ENCODE measurements at places on chromosomes 3 and 15.

DNA sequence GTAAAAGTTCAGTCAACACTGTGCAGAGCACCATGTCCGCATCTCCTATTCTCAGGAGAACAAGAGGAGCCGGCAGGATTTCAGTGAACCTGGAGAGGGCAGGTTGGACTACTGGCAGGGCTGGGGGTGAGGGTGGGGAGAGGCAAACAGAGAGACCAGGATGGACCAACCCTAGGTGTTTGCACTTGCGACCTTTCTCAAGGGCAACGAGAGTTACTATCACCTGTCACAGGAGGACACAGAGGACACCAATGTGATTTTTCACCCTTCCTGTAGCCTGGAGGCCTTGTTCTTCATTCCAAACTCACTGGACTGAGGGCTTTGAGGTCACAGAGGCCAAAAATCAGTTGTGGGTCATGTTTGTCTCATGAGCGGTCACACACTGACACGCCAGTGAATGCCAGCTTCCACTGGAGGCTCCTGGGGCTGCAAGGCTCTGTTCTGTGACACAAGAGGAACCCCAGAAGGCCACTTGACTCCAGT is 89.5 kb downstream of the CPN2 start:
- DNase-seq, result peak; percentile 39

DNA sequence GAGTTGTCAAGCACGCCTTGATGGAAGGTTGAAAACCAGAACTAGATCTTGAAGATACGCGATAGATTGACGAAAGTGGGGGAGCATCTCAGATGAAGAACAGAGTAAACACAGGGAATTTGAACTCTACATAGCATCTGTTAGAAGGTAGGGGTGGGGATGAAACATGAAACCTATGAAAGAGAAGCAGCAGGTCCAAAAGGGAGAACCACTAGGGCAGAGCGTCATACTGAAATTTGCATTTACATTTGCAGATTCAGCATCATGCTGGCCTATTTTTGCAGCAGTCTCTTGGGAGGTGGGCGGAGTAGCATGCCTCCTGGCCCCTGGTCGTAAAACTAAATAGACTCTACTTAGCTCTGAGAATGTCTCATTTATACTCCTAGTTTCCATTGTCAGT is 46.1 kb upstream of the RASGRP1 start:
- DNase-seq, result no peak

- no peak for DNase-seq
Observed at GRCh38 chr15:86664581-86664980, 584.9 kb downstream of the AGBL1 start.

DNA sequence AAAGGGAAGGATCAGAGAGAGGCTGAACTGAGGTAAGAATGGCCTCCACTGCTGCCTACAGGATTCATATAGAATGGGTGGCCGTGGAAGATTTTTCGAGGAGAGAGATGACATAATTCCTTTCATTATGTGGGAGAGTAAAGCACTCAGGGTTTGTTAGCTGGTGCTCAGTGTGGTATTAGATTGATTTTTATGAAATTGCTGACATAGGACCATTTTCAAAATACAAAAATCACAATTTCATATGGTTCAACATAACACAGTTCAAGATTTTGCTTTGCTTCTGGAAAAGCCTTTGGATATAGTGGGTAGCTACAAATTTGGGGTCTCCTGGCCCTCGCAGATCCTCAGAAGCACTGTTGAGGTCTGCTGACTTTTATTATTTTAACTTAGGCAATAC is 95.4 kb downstream of the KCNAB1 start:
- no peak for DNase-seq

- no peak for DNase-seq
Observed at GRCh38 chr3:64207289-64208080, 17.8 kb downstream of the PRICKLE2 start.

GRCh38 chr15:39580117-39580484 is 778 bp upstream of the THBS1 start:
- DNase-seq, result peak; percentile 92

DNA sequence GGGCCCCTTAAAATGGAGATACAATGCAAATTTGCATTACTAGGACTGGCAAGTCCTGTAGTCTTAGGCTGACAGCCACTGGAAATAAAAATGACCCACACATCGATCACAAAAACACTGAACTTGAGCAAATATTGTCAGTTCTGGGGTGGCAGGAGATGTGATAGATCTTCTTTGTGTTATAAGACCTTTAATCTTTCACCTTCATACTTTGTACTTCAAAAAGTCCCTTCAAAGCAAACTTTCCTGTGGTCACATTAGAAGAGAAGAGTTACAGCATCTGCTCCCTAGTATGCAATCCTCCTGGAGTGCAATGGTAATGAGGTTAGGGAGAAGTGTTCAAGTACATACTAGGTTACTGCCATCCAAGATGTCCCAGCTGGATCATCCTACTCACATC is 149.4 kb upstream of the KCNMB2 start:
- no peak for DNase-seq

- DNase-seq, result no peak
Observed at GRCh38 chr3:9452417-9452816, 55.0 kb downstream of the SETD5 start.

- no peak for DNase-seq
Observed at GRCh38 chr3:66353530-66353929, 132.7 kb downstream of the SLC25A26 start.

GRCh38 chr3:20503394-20504082 is 317.5 kb upstream of the SGO1 start:
- no peak for DNase-seq

GRCh38 chr3:6821411-6821810 is 39.5 kb upstream of the GRM7 start:
- DNase-seq, result no peak

DNA sequence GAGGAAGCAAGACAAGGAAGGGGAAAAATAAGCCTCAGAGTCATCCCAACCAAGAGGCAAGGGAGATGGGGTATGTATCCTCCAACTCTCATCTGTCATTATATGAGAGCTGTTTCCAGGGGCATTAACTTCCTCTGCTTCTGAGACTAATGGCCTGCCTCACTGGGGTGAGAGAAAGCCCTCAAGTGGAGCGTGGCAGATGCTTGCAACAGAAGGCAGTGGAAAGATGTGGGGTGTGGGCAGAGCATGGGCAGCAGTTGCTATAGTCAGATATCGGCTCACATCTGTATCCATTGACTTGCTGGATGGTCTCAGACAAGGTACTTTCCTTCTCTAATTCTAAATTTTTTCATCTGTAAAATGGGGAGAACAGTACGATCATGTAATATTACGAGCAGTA is 81.7 kb upstream of the PLCL2 start:
- DNase-seq, result no peak

DNA sequence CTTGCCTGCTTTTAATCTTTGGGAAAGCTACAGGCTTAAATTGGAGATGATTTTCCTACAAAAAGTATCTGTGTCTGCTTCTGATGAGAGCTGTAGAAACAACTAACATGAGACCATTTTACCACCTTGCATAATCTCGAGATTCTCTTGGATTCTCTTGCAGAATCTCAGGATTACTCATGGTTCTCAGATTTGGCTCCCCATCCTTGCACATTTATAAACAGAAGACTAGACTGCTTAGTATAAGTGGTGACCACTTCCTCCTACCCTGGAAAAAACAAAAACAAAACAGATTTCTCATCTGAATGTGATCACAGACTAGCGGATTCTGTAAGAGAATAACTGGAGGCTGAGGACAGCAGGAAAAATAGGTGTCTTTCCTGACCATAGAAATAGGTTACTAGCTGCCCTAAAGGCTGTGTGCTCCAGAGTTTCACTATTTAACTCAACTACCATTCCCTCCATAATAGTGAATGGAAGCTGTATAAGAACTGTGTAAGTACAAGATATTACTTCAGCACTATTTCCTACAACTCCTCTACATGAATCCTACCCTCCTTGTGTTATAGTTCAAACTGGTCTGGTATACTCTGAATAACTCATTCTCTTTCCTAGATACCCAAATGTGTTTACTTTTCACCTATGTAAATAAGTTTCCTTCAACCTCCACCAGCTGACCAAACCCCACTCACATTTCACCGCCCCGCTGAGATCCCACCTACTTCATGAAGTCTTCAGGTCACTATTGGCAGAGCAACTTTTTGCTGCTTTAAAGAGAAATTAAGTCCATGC is 122.2 kb upstream of the C2CD4B start:
- no peak for DNase-seq

DNA sequence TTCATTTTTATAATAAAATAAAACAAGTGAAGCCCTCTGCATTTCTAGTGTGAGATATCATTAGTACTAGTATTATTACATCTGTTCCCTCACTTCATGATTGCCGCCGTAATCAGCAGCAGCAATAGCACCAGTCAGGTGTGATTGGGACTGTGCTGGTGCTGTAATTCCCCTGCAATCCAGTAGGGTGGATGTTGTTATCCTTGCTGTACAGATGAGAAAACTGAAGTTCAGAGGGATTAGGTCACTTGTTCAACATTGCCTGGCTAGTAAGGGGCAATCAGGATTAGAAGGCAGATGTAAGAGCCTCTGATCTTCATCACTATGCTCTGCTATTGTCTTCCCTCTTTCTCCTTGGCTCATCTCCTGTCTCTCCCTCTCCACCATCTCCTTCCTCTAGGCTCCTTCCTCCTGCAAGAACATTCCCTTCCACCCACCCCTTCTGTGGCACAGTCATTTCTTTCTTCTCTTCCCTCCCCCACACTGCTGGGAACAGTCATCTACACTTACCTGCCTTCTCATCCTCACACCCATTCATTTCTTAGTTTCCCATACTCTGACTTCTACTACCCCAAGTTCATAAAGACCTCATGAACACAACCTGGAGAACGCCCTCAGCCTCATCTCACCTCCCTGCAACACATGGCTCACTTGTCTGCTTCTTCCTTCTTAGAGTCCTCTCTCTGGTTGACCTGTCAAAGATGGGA is 29.7 kb downstream of the CRYGS start:
- DNase-seq, result peak; percentile 11

GRCh38 chr3:121436074-121436473 is 109.7 kb downstream of the POLQ start:
- no peak for DNase-seq

DNA sequence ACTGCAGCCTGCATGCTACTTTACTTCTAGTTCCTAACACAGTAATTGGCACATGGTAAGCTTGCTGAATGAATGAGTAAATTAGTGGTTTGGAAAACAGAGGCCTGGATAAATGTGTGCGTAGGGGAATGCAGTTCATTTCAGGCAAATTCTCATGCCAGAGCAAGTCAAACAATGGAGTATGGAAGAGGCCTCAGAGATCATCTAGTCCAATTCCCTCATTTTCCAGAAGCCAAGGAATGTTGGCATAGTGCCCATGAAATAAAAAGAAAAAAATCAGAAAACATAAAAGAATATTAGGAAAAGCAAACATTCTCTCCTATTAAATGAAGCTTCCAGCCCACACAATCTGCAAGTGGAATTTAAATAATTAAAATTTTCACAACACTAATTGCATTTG is 92.4 kb downstream of the MB21D2 start:
- DNase-seq, result no peak

GRCh38 chr15:68492855-68493254 is 60.9 kb upstream of the ITGA11 start:
- no peak for DNase-seq
